Stimulated activated CD4-positive, alpha-beta T cell treated with anti-CD3 and anti-CD28 coated beads, Interleukin-1b, Interleukin-23, amount 100 ng/mL, for 1 hour (primary cell): ENCODE measurements at places on chromosomes 6 and 20.

DNA sequence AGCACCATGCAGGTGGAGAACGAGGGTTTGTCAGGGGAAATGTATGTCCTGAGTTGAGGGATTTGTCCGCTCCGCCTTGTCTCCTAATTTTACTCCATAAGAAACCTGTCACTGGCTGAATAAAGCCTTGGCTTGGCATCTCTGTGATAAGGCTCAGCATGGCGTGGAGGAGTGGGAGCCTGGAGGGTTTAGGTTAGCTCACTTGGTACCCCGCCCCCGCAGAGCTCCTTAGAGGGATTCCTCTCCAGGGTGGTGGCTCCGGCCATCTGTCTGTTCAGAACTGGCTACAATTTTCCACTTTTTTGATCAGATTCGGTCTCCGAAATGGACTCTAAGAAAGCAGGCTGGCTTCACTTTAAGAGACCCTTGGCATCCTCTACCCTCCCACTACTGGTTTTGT is 192.2 kb upstream of the SYNDIG1 start:
- DNase-seq, result no peak

DNA sequence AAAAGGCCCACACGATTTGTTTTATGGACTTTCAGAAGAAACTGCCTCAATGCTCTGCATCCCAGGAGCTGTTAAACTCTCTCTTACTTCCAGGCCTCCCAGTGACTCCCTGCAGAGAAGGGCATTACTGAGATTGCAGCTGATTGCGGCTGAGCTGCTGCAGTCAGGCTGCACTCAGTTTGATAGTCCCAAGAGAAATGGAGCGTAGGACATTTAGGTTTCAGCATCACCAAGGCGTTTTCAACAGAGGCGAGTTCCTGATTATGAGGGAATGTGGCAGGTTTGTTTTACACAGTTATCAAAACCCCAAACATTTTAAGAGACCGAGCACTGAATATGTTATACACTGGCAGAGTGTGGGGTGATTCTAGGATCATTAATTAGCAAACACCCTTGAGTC is 145.6 kb downstream of the TBX18 start:
- no peak for DNase-seq

DNA sequence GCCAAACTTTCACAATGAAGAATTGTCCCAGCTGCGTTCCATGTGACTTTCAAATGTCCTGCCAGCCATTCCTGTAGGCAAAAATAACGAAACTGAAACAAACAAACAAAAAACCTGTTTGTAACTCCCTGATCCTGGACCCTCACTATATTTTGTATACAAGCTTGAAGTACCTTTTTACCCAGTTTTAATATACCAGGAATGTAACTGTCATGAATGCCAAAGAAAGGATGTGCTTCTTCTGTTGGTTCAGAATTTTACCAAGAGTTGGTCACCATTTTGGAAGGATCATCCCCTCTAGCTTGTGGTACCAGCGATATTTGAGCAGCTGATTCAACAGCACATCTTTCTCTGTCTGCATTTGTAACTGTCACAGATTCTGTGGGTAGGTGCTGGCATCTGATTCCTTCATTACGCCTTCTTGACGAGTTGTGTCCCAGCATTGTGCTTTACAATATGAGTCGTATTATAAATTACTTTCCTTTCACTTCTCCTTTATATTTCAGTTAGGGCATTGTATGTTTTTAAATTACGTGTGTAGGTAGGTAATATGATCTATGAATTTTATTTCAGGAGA is 93.9 kb downstream of the DLGAP4 start:
- no peak for DNase-seq

GRCh38 chr6:26249707-26249956 is 115.4 kb upstream of the BTN3A2 start:
- no peak for DNase-seq

- DNase-seq, result no peak
These were observed 10.0 kb upstream of the LATS1 start for GRCh38 chr6:149727793-149728498.

- DNase-seq, result no peak
These were observed 49.1 kb upstream of the UBR2 start for GRCh38 chr6:42514745-42515144.

DNA sequence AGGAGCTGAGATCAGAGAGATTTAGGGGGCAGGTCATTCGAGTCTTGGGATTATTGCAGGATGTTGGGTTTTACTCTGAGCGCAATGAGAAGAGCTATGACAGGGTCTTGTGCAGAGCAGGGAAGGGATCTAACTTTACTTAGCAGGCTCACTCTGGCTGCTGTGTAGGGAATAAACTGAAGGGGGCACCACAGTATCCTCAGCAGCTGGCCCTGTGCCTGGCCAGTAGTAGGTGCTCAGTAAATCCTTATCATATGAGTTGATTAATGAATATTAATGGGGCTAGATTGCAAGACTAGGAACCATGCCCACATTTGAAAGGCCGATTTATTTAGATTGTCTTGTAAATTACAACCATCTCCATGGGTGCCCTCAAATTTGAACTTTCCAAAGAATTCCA is 4.6 kb upstream of the MDGA1 start:
- no peak for DNase-seq

DNA sequence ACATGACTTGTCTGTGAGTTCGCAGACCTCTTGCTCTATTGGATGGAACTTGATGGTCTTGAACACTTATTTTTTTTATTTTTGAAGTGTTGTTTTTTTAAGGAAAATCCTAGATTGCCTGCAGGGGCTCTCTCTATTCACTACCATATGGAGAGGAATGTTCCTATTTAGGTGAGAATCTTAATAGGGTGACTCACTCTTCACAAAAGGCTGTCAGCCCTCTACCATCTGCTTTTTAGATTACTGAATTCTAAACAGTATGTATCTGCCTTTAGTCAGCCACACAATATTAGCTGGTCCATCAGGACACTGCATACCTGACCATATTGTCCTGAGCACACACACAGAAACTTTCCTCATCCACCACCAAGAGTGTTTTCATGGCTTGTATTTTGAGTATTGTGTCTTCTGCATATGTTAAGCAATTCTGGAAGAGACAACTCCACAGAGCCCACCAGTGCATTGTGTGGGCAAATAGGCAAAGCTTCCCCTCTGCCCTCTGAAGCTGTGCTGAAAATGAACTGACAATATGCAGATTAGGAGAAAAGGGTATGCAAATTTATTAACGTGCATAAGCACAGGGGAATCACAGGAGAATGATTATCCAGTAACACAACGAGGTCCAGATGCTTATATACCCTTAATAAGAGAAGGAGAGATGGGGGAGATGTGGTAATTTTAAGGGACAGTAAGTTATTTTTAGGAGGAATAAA is 6.6 kb upstream of the BTBD9 start:
- DNase-seq, result no peak

DNA sequence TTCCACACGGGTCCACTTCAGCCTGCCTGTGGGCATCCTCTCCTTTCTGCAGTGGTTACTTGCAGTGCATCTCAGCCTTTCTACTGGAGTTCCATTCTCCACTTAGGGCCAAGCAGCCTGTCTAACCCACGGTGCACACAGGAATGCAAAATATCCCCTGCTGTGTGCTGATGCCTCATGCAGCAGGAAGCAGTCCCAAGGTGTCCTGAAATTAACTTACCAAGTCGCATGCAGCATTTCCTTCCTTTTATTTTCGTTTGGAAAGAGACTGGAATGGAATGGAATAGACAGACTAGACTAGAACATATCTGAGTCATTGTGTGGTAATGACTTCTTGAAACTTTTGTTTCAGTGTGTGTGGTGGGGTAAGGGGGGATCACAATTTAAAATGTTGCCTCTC is 25.9 kb upstream of the FOXQ1 start:
- no peak for DNase-seq

DNA sequence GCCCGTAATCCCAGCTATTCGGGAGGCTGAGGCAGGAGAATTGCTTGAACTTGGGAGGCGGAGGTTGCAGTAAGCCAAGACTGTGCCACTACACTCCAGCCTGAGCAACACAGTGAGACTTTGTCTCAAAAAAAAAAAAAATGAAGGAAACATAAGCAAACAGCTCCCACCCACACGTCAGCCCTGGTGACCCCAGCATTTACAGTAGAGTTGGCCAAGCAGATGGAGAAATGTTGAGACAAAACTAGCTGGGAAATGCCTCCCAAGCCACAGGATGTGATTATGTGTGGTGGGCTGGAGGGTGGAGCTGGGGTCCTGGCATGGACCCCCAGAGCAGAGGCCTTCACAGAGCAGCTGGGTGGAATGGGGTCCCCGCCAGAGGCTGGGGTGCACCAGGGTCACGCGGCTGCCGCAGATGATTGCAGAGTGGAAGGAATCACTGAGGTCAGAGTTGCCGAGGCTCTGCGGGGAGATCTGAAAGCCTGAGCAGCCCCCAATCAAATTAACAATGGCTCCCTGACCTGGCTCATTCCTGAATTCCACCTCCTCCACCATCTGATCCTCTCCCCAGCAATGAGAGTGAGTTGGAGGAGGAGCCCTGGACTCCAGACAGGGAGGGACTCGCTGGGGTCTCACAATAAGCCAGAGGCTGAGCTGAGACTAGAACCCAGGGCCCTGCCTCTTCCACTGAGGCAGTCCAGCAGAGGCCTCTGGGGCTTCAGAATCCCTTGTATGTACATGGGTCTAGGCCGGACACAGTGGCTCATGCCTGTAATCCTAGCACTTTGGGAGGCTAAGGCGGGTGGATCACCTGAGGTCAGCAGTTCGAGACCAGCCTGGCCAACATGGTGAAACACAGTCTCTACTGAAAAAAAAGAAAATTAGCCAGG is 34.7 kb upstream of the TGM2 start:
- DNase-seq, result no peak

DNA sequence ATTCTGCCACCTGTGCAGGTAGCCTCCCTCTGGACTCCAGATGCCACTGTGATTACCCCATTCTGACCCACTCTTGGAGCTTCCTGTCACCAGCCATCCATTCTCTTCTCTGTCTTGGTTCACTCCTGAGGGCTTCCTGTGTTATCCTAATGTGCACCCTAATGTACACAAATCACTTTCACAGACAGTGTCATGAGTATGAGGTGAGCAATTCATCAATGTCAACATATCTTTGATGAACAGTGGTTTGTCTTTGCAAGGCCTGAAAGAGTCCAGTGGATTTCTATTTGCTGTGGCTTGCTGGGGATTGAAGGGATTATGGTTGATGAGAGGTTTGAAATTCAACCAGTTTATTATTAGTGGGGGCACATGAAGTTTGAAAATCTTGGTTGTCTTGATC is 63.8 kb upstream of the EEF1E1 start:
- no peak for DNase-seq

DNA sequence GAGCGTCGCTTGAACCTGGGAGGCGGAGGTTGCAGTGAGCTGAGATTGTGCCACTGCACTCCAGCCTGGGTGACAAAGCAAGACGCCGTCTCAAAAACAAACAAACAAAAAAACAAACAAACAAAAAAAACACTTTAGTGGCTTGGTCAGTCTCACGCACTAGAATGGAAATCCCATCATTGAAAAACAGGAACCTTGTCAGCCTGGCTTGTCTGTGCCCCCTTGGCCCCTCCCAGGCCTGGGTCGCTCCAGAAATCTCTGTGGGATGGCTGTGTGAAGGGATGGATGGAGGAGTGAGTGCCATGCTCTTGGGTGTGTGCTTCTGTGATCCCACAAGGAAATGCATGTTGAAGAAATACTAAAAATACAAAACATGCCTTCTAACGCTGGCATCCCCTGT is 20.9 kb upstream of the NAA20 start:
- no peak for DNase-seq

DNA sequence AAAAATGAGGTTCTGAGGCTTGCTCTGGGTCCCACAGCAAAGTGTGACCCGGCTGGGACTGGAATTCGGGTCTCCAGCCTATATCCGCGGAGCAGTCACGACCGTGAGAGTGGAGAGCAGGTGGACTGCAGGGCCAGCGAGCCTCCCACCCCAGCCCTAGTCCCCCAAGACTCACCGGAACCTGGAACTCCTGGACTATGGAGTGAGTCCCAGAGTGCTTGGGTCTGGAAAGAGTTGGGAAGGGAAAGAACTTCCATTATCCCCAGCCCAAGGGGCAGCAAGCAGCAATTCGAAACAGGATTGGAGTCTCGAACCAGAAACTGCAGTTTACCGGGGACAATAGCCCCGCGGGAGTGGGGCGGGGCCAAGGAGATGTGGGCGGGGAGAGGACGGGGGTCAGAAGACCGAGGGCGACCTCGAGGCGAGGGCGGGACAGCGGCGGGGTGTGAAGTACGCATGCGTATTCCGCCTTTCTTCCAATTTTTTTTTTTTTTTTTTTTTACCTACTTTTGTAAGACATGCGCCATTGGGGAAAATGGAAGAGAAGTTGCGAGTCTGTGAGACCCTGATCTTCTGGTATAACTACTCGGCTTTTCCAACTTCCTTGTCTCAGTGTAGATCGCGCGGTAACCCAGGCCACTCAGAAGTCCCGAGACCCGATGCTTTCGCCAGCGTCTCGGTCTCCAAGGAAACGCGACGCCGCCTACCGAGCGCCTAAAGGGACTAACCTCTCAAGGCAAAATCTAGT is at the start of gene C20orf96:
Gene C20orf96, minus strand, starts transcription at position 667 of the 748 bp plus-strand sequence. Its CDS starts 140 bp downstream, at position 527.
- peak; percentile 73 for DNase-seq

DNA sequence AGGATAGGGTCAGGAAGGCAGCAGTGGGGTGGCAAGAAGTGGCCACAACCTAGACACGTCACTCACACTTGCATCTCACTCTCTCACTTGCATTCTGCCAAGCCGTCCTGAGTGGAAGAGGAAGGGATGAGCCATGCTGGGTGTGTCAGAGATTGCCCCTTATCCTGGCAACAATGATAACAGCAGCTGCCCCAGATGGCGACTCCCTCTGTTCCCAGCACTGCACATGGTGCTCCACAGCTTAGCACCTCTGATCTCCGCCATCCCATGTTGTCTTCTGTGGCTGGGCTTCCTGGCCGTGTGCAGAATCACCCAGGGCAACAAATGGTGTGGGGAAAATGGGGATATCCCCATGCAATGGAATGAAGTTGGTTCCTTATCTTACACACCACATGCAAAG is 11.1 kb downstream of the KCNB1 start:
- DNase-seq, result no peak

DNA sequence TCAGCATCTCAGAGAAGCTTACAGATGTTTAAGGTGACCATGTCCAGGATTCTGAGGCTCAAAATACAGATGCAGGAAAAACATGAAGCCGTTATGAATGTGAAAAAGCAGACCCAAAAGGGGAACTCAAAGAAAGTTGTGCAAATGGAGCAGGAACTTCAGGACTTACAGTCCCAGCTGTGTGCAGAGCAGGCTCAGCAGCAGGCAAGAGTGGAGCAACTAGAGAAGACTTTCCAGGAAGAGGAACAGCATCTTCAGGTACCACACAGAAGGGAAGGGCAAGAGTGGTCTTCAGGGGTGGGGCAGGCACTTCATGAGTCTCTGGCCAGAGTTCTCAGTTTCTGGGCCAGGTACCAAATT is 15.2 kb downstream of the RNF8 start:
- DNase-seq, result no peak
